MG63 (cell line): ENCODE measurements at places on chromosomes 16 and 17. TPM values are rescaled to one million over a fixed set of nuclear protein-coding genes. Genes with fewer than 3 reads are reported as not detected.

- no peak for DNase-seq
Measured at GRCh38 chr17:59839651-59840328, 53.0 kb downstream of the TUBD1 start.

SLC52A1 gene
- not detected in 2 replicates for total RNA-seq

UMOD gene
- total RNA-seq: not detected in 2 replicates

CDRT15 gene
- not detected in 2 replicates for total RNA-seq

GRCh38 chr17:43832168-43832975 lies 574 bp downstream of the MPP3 start:
- DNase-seq: peak; percentile 83

DNA sequence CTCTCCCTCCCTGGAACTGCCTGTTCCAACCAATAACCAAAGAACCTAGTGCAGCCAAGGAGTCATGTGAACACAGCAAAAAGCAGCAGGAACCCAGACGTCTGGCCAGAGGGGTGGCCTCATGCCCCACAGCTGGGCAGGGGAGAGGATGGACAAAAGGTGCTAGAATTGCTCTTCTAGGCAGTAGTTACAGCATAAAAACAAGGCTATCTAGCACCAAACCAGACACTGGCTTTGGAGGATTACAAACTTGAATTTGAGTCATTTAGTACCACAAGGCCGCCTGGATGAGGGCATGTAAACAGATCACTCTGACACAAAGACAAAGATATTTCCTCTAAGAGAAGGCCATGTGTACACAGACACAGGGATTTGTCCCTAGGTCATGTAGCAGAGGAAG lies 423.3 kb upstream of the MAF start:
- peak; percentile 26 for DNase-seq

DNA sequence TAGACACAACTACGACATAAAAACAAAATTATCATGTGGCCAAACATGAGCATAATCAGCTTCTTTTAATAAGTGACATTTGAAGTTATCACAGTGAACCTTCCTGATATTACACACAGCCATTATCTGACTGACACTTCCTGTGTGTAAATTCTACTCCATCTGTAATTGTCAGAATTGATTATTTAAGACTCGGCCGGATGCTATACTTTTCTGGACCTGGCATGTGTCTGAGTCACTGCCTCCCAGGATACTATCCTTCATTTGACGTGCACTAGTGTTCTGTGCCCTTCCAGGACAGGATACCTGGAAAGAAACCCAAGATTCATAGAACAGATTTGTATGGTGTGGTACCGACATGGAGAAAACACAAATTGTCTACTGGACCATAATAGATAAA lies 242.0 kb downstream of the HS3ST3A1 start:
- no peak for DNase-seq

GRCh38 chr17:80694992-80695912 lies 150.6 kb downstream of the RPTOR start:
- DNase-seq: no peak

ZC3H7A gene
- total RNA-seq: 35.6 and 60.5 TPM in 2 replicates

TMEM100 gene
- not detected in 2 replicates for total RNA-seq

DPEP3 gene
- total RNA-seq: not detected in 2 replicates

DNA sequence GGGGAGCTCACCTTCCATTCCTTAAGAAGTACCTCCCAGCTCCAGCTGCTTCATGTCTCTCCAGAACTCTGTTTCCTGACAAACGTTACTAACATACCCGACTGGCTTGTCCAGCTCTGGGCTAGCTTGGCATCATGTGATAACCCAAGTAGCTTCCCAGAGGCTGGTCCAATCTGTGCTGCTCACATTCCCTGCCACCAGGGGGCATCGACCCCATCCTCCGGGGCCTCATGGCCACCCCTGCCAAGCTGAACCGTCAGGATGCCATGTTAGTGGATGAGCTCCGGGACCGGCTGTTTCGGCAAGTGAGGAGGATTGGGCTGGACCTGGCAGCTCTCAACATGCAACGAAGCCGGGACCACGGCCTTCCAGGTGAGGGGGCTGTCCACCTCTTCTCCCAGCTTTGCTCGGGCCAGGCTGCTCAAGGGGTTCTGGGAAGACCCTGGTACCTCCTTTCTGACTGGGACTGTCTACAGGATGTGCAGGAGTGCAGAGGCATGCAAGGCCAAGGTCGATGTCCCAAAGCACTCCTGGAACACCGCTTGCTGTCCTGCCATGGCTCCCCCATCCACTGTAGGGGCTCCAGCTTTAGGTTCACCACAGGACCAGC lies 7.6 kb downstream of the EPX start:
- peak; percentile 71 for DNase-seq

CHD9NB gene
- 0.27 and 2.6 TPM in 2 replicates for total RNA-seq

LITAFD gene
- total RNA-seq: not detected in 2 replicates

DNA sequence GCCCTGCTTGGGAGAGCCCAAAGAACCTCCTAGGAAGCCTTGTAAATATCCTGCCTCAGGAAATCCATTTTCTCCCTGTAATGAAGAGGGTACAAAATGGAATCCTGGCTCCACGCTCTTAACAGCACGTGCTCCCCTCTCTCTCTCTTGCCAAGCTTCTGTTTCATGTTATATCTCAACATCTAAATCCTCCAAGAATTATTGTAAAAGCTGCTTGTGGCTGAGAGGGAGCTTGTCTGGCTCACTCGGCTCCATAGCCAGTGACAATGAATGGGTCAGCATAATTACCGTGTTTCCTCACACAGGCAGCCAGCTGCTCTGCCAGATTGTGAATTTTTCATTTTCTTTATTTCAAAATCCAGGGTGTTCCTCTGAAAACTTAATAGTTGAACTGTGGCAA lies 317.8 kb downstream of the RBFOX1 start:
- DNase-seq: no peak

DNA sequence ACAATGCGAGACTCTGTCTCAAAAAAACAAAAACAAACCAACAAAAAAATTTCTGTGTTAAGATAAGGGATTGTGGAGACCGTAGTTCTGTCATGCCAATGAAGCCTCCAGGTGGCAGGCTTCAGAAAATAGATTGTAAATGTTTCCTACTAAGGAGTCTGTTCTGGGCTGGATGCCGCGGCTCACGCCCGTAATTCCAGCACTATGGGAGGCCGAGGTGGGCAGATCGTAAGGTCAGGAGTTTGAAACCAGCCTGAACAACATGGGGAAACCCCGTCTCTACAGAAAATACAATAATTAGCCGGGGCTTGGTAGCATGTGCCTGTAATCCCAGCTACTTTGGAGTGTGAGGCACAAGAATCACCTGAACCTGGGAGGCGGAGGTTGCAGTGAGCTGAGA lies 4.4 kb upstream of the SNX29 start:
- DNase-seq: peak; percentile 33

DNA sequence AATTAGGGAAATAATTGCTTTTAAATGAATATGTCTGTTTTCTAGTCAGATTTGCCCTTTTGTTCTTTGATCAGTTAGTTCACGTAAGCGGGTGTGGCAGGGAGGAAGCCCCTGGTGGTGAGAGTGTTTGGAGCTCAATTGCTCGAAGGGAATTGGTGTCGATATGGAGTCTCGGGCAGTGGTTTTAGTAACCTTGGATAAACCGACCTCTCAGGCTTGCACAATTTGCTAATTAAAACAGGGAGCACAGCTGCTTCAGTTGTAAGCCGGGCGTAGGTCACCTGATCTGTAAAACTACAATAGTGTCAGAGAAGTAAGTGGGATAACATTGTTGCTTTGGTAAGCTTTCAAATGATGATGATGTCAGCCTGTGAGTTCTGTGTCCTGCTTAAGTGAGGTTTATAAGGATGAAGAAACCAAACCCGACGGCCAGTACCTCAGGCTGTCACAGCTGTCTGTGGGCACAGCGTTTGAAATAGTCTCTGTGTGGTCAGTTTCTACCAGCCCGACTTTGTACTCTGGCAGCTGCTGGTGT lies 2.9 kb downstream of the ZNF750 start:
- no peak for DNase-seq

GRCh38 chr16:86831366-86831765 lies 253.0 kb downstream of the FOXL1 start:
- DNase-seq: no peak

GRCh38 chr16:59698346-59699020 lies 964.4 kb upstream of the GOT2 start:
- DNase-seq: peak; percentile 71

DNA sequence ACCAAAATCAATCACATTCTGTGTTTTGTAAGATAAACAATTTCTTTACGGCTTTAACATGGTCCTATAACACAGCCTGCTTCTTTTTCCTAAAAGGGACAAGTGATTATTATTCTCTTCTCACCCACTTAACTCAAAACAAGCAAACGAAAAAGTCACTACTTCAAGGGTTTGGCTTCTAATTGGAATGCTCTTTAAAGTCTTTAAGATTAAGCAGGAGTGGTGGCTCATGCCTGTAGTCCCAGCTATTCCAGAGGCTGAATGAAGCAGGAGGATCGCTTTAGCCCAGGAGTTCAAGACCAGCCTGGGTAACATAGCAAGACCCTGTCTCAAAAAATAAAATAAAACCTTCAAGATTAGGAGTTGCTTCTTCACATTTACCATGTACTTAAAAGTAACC lies 66.6 kb upstream of the CNEP1R1 start:
- DNase-seq: no peak

DNA sequence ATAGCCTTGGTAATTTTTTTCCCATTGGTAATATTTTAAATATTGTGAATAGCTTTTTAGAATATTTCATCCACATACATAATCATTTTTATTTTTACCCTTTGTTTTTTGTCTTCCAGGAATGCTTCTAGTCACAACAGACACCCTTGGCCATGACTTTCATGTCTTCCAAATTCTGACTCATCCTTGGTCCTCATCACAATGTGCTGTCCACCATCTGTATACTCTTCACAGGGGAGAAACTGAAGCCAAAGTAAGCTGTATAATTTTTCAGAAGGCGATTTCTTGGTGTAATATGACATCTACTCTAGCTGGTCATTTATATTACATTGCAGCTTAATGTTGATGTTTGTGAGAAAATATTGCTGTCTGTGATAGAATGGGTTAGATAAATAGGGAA lies 269.4 kb downstream of the BCAS3 start:
- peak; percentile 53 for DNase-seq

- no peak for DNase-seq
Measured at GRCh38 chr17:62996221-62996620, 30.2 kb downstream of the TANC2 start.

SCNN1G gene
- total RNA-seq: not detected in 2 replicates

GRCh38 chr17:535198-535597 lies 179.4 kb downstream of the VPS53 start:
- no peak for DNase-seq

GRCh38 chr16:66298571-66299120 lies 67.8 kb upstream of the CDH5 start:
- no peak for DNase-seq

GRCh38 chr17:72967277-72967970 lies 125.1 kb downstream of the SLC39A11 start:
- DNase-seq: no peak

DNA sequence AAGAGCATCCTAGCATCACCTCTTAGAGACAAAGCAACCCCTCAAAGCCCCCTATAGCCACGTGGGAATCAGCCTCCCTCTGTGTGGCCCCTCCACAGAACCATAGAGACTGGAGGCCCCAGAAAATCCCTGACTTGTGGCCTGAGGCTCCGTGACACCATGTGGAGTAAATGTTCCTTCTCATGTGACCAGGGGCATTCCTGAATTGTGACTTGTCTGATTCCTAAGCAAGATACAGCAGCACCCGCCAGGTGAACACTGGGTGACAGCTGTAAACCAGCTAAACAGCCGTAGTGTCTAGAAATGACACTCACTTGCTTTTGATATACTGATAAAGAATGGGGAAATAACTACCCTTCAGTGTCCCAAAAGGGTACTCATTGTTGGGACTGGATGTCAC lies 79.0 kb downstream of the DYNLRB2 start:
- no peak for DNase-seq

DNA sequence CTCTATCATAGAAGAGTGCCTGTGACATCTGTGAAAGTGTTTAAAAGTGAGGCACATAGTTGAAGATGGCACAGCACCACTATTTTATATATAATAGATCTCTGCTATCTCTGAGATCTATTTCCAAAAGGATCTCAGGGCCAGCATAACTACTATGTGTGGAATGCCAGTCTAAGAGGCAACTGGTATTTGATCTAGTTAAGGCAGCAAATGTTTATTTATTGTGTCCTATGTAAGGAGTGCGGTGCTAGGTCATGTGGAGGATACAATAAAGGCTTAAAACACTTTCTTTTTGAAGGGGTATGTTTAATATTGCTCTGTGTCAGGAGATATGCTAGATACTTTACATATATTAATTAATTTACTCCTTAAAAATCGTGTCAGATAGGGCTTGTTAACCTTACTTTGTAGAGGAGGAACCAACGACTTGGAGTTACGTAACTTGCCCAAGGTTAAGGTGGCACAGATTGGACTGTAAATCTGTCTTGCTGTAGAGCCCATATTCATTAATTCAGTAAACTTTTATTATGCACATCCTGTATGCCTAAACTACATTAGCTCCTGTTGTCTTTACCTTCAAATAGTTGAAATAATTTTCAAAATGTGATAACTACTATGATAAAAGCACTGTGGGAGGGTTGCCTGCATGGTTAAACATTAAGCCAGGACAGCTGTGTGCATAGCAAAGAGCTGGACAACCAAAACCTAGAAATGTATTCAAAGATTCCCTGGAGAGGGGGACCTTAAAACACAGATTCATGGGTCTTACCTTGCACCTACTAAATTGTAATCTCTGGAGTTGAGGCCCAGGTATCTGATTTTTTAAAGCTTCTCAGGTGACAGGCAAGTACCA lies 83.3 kb downstream of the NLK start:
- DNase-seq: no peak

P2RX1 gene
- not detected in 2 replicates for total RNA-seq

DNA sequence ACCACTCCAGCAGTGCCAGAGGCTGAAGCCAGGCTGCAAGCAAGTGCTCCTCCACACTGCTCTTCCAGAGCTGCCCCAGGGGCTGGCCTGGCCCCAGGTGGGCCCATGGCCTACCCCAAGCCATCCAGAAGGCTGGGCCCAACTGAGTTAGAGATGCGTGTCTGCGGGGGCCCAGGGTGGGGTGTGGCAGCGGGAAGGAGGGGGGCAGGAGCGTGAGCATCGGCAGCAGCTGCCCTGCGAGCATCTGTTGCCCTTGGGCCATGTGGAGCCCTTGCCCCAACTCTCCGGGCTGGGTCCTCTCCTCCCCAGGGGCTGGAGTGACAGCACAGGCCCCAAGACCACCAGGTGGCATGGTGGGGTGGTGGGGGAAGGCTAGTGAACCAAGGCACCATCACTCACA lies 7.3 kb upstream of the SREBF1 start:
- DNase-seq: no peak

DNA sequence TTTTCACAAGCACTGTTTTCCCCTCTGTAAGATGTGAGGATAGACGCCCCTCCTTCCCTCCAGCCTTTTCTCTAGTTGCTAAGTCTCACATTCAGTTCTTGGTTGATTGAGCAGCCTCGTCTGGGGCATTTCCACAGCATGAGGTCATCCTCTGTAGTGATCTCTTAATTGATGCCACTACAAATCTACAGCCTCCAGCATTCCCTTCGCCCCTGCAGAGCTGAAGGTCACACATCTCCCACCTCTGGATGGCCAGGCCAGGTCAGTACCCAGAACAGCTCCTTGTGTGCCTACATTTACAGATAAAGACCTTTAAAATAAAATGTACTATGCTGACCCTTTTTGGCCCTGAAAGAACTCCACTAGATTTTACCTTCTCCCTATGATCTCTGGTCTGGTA lies 32.5 kb upstream of the CDH11 start:
- DNase-seq: no peak
